ENCODE measurements at places on chromosomes 13 and 19.

DNA sequence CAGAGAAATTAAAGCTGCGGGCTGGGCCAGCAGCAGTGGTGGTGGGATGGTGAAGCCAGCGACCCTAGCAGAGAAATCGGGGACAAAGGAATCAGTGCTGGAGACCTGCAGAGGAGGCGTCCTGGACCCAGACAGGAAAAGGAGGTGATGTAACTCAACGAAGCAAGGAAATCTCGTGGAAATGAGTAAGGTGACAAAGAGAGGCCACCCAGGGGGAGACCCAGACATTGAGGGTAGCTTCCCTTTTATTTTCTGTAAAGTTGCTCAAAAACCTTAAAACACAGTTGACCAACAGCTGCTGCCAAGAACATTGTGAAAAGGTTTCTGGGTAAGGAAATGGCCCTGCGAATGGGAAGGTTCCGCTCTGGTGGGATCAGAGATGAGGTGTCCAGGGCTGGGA is 13.3 kb upstream of the RETN start:
- no peak for DNase-seq

GRCh38 chr19:18427080-18427742 is 8.0 kb downstream of the SSBP4 start:
- no peak for DNase-seq

GRCh38 chr19:48400018-48400742 is 6.7 kb downstream of the GRIN2D start:
- peak; percentile 65 for DNase-seq

GRCh38 chr13:60118696-60119400 is 44.9 kb downstream of the DIAPH3 start:
- DNase-seq = peak; percentile 20

- DNase-seq = no peak
Observed at GRCh38 chr13:31591642-31592233, 147.6 kb upstream of the RXFP2 start.

DNA sequence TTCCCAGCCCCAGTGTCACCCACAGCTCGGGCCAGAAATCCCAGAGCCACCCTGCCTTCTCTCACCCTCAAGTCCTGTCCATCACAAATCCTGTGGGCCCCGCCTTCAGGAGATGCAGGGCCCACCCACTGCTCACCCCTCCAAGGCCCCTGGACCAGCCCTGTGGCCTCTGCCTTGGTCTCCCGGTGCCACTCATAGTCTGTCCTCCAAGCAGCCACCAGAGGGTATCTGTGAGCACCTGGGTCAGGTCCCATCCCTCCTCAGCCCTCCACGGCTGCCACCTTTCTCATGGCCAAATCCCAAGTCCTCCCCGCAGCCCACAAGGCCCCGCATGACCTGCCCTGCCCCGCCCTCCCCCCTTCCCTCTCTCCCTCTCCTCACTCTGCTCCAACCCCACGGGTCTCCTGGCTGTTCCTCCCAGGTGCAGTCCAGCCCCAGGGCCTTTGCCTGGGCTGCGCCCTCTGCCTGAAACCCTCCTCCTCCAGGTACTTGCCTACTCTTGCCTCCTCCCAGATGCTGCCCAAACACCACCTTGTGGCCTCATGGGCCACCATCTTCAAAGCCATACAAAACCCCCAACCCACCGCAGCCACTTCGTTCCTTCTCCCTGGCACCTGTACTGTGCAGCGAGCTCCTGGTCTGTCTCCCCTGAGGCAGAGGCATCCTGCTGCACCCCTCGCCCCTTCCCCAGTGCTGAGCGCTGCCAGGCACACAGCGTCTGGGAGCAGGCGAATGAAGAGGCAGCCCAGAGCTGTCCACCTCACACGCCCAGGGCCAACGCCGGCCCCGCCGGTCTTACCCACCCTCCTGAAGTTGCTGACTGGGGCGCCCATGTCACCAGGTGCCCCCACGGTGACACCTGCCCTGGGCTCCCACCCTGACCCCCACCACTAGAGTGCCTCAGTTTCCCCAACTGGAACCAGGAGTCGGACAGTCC is 13.2 kb upstream of the UQCR11 start:
- peak; percentile 23 for DNase-seq

- no peak for DNase-seq
Observed at GRCh38 chr19:48025480-48025879, 18.4 kb downstream of the CABP5 start.

- DNase-seq = no peak
Observed at GRCh38 chr19:40421993-40422747, 3.6 kb downstream of the SERTAD1 start.

DNA sequence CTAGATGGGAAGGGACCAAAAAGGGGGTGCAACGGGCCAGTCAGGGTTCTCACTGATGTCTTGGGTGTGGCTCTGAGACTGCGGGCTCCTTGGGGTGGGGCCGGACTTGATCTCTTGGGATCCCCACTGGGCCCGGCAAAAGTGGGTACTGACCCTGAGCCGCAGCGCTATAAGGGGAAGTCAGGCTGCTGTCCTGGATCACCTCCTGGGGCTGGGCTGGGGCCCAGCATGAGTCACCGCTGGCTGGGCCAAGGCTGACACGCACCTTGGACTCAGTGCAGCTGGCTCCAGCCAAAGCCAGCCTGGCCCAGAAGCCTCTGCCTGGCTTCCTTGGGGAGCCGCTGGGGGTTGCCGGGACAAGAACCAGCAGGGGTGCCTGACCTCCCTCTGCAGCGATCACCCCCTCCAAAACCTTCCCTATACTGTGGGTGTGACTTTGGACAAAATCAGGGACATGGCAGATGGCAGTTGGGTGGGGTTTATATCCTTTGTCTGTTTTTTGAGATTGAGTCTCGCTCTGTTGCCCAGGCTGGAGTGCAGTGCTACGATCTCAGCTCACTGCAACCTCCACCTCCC is 617 bp upstream of the IQCN start:
- peak; percentile 87 for DNase-seq

- no peak for DNase-seq
Observed at GRCh38 chr19:5224480-5224879, 116.1 kb downstream of the PTPRS start.

GRCh38 chr13:72504131-72504841 is 223.1 kb downstream of the MZT1 start:
- no peak for DNase-seq

GRCh38 chr13:40404967-40405716 is 261.3 kb downstream of the FOXO1 start:
- DNase-seq = no peak

- peak; percentile 73 for DNase-seq
Observed at GRCh38 chr13:94480672-94481145, 1.2 kb upstream of the DCT start.

GRCh38 chr19:3440082-3440481 is 40.2 kb downstream of the SMIM24 start:
- peak; percentile 30 for DNase-seq

GRCh38 chr13:89988206-89988605 is 1359.3 kb upstream of the MIR17HG start:
- DNase-seq = no peak

- peak; percentile 58 for DNase-seq
Observed at GRCh38 chr19:5665781-5666513, 14.4 kb downstream of the MICOS13 start.

DNA sequence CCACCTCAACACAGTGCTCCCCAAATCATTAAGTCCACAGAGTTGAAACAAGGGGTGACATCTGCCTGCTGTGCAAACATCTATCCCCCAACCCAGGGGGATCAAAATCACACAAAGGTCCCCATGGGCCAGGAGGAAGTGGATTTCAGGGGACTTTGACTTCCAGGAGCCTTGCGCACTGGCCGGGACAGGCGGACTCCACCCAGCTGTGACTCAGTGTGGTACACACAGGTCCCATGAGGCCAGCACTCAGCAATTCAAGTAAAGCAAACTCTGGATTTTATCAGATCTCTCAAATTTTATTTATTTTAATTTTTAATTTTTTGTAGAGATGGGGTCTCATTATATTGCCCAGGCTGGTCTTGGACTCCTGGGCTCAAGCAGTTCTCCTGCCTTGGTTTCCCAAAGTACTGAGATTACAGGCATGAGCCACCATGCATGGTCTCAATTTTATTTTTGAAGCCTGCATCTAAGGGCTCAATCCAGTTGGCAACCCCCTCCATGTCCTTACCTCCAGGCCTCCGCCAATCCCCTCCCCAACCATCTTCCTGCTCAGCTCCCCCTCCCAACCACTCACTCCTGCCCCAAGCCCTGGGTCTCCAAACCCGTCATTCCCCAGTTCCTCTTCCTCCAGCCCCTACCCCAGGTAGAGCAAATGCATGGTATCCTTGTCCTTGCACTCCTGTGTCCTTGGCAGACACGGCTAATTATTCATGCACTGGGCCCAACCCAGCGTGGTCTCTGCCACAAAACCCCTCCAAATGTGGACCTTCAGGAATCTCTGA is 18.2 kb downstream of the ARHGAP33 start:
- peak; percentile 15 for DNase-seq

- DNase-seq = no peak
Observed at GRCh38 chr13:106355866-106356265, 179.6 kb downstream of the EFNB2 start.

DNA sequence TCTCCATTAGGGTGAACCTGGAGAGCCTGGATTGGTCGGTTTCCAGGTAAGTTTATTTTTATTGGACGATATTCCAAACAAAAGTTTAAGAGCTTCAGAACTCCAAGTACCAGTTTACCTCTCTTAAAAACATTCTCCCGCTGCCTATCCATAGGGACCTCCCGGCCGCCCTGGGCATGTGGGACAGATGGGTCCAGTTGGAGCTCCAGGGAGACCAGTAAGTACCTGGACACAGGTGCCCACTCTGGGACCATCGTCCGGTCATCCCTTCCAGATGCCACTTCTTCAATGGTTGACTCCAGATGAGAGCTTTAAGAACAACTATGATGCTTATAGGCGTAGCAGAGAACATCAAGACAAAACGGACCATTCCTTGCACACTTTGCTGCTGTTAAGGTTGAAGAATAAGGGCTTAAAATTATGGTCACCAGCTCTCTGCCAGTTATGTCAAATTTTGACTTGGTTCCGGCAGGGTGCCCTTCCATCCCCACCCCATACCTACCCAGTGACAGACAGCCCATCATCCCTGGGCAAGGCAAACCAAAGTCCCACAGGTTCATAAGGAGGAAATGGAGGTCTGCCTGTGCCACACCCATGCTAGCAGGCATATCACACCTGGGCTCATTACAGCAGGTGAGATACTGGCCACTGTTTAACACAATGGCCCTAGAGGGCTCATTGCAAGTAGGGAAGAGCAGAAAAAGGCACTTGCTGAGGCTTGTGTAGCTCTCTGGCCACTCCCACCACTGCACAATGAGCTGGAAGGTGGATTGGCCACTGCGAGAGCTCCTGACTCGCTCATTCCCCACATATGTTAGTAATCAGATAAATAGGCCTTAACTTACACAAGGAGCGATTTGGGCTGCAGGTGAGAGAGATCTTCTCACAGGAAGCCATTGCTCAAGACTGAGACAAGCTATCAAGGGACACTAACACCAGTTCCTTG is 123.6 kb downstream of the COL4A2 start:
- no peak for DNase-seq

DNA sequence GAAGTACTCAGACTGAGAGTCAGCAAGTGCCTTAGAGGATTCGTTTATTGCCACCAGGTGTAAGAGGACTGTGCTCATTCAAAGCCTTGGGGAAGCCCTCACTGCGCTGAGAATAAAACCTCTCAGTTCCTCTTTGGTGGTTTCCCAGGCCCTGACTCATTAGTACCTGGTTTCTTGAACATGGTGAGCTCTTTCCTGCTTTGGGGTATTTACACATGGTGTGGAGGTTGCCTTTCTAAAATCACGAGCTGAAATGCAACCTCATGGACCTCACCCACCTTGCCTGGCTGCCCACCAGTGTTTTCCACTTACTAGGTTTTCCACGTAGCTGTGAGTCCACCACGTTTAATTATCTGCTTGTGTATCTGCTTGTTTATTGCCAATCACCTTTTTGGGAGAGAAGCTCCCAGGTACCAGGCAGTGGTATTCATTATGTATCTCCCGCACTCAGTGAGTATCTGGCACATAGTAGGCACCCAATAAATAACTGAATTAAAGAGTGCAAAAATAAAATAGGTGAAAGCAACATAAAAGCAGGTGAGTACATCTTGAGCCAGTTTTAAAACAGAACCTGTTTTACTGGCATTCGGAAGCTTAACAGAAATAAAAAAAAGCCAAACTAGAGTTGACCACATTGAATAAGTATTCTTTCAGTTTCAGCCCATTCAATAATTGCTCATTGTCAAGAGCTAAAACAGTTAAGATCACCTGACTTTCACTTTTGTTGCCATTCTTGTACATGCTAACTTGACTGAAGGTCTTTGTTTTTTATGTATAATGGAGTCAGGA is 533.0 kb downstream of the MYO16 start:
- DNase-seq = no peak

DNA sequence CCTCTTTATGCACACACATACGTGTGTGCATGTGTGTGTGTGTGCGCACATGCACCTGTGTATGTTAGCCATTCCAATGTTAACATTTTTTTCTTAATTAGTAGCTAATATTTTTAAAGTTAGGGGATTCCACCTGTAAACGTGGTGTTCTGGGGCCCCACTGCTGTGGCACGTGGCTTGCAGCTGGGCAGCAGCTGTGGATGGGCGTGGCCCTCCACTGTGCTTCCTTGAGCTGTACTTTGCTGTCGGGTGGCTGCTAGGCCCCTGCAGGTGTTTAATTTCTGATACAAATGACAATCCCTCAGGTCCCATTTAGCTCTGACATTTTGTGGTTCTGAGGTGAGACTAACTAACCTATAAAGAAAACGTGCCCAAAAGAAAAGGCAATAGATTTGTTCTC is 58.9 kb upstream of the GJB6 start:
- no peak for DNase-seq

- DNase-seq = no peak
Observed at GRCh38 chr19:43639519-43640423, at the start of gene CADM4. Gene CADM4 (minus strand): TSS chr19:43639850. CDS start chr19:43639790, 60 bp downstream.

DNA sequence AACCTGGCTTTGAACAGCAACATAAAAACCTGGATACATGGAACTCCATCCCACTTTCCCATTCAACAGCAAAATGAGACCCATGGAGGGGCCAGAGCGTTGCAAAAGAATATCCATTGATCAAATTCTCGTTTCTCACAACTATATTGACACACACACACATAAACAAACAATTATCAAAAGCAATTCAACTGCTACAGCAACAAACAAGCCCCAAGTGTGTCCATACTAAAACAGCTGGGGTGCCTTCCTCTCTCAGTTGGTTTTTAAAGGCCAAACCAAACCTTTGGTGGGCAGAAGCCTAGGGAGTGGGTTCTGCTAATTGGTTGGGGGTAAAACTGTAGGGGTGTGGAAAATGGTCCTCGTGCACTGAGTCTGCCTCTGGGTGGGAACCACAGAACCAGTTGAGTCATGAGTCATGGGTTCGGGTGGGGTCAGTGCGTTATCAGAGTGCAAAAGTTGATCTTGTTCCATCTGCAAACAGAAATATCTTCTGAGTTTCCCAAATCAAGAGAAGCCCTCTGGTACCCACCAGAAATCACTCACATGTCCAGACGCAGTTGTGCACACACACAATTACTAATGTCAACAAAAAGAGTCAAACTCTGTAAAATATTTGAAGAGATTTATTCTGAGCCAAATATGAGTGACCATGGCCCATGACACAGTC is 18.5 kb downstream of the GPR42 start:
- DNase-seq = no peak
